ENCODE measurements at places on chromosomes 13 and 19.
A peak's percentile ranks its signal among the peaks of the same experiment; 100 is the strongest.

GRCh38 chr13:110486061-110486715 lies 75.3 kb downstream of the RAB20 start:
- no peaks in the 10 kb centered on the region for H3K27me3 ChIP-seq
- no peak overlapping the region for H3K27ac ChIP-seq
- no peaks in the 10 kb centered on the region for H3K4me1 ChIP-seq
- H3K4me3 ChIP-seq = no peak overlapping the region
- peaks cover 28% of the 10 kb centered on the region for H3K36me3 ChIP-seq

- H3K27me3 ChIP-seq = no peaks in the 10 kb centered on the region
- DNase-seq = no peak
- peak overlapping the region; percentile 74 for H3K27ac ChIP-seq
- no peaks in the 10 kb centered on the region for H3K36me3 ChIP-seq
- no peaks in the 10 kb centered on the region for H3K4me1 ChIP-seq
These were observed 5.5 kb downstream of the MAB21L1 start for GRCh38 chr13:35470671-35471661.

DNA sequence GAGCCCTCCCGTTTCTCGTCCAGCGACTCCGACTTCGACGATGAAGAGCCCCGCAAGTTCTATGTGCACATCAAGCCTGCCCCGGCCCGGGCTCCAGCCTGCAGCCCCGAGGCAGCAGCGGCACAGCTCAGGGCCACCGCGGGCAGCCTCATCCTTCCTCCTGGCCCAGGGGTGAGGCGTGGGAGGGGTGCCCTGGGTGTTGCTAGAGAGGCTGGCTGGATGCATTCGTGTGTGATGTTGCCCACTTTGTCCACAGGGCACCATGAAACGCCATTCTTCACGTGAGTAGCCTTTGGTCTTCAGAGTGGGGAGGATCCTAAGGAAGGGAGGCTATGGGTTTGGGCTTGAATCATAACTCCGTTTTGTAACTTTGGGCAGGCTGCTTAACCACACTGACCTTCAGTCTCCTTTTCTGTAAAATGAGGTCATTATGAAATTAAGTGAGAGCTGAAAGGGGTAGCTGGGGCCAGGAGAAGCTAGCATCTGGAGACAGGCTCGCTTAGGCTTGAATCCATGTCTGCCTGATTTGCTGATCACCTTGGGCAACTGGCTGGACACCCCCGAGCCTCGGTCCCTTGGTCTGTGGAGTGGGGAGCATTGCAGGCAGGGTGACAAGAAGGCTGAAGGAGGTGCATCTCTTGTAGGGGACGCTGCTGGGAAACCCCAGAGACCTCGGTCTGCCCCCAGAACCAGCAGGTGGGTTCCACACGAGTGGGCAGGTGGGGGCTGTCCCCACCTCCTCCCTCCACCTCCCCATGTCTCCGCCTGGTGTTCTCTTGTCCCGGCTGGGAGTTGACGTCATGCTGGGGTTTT lies 18.7 kb upstream of the B3GNT3 start:
- no peaks in the 10 kb centered on the region for H3K27me3 ChIP-seq
- no peaks in the 10 kb centered on the region for H3K36me3 ChIP-seq
- no peak overlapping the region for H3K4me3 ChIP-seq
- DNase-seq = no peak
- no peak overlapping the region for H3K27ac ChIP-seq

GRCh38 chr19:14439014-14439413 lies 5.9 kb downstream of the PKN1 start:
- peaks cover 28% of the 10 kb centered on the region for H3K36me3 ChIP-seq
- no peak overlapping the region for H3K27ac ChIP-seq
- no peak for DNase-seq
- H3K4me3 ChIP-seq = no peak overlapping the region

GRCh38 chr19:28061111-28061510 lies 1151.8 kb downstream of the UQCRFS1 start:
- no peak for DNase-seq
- no peaks in the 10 kb centered on the region for H3K4me1 ChIP-seq
- H3K27ac ChIP-seq = no peak overlapping the region
- H3K4me3 ChIP-seq = no peak overlapping the region
- no peaks in the 10 kb centered on the region for H3K27me3 ChIP-seq

GRCh38 chr13:114021464-114022308 lies 47.8 kb upstream of the C13orf46 start:
- H3K27me3 ChIP-seq = no peaks in the 10 kb centered on the region
- peaks cover 9% of the 10 kb centered on the region for H3K4me1 ChIP-seq
- H3K4me3 ChIP-seq = no peak overlapping the region
- no peak for DNase-seq
